ENCODE measurements at places on chromosomes 12 and 14. TPM values are rescaled to one million over a fixed set of nuclear protein-coding genes. Genes with fewer than 3 reads are reported as not detected.

PNMA1 gene
- 15.7 TPM for total RNA-seq

RBP5 gene
- total RNA-seq: 1.4 TPM

TCL1B gene
- total RNA-seq: not detected

OR4Q3 gene
- total RNA-seq: not detected

SERPINA10 gene
- not detected for total RNA-seq

TSPAN8 gene
- 3.7 TPM for total RNA-seq

CLEC2D gene
- 6.0 TPM for total RNA-seq

TPH2 gene
- not detected for total RNA-seq

ESPL1 gene
- 5.6 TPM for total RNA-seq

NOXRED1 gene
- total RNA-seq: 0.10 TPM

ACRBP gene
- total RNA-seq: 0.99 TPM

PLEKHD1 gene
- total RNA-seq: 0.20 TPM

OTUB2 gene
- total RNA-seq: 2.9 TPM

NRXN3 gene
- 2.5 TPM for total RNA-seq

GLIPR1L1 gene
- total RNA-seq: not detected

CBX5 gene
- total RNA-seq: 47.6 TPM

P2RX4 gene
- 9.3 TPM for total RNA-seq

SLC16A7 gene
- 74.5 TPM for total RNA-seq

SYNE3 gene
- total RNA-seq: 13.9 TPM

SYCP3 gene
- total RNA-seq: 0.10 TPM

- DNase-seq: no peak
Observed at GRCh38 chr14:89388853-89389252, 28.2 kb downstream of the FOXN3 start.

GRCh38 chr12:64824130-64824499 is 332 bp upstream of the TBC1D30 start:
- no peak for DNase-seq

DNA sequence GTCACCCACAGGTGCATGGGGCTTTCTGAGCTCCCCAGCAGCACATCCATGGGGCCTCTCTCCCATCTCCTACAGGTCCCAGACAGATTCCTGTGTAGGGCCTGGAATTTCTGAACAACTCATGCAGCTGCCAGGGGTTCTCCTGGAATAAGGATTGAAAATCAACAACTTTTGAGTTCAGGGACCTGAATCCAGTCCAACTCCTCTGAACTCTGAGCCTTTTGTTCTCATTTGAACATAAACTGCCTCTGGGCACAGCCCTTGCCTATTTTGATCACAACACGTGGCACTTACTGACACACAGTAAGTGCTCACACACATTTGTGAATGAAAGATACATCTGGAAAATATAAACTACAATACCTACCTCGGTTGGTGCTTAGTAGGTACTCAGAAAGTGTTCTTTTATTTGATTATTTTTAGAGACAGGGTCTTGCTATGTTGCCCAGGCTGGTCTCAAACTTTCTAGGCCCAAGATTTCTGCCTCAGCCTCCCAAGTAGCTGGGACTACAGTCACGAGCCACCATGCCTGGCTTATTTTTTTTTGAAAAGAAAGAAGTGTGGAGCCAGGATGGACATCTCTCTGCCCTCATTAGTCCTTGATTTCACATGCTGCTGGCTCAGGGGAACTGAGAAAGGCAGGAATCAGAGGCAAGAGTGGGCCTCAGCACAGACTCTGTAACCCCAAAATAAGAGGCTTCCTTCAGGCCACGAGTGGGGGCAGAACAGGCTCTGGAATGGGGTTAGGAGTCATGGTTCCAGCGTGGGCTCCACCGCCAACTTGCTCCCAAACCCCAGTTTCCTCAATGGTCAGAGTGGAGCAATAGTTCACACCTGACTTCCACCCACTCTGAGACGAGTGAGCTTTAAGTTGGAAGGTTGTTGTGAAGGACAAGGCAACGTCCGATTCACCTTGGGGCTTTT is 27.0 kb downstream of the SYNE3 start:
- no peak for DNase-seq

GRCh38 chr12:109523504-109523903 is 46.1 kb downstream of the UBE3B start:
- DNase-seq: no peak

DNA sequence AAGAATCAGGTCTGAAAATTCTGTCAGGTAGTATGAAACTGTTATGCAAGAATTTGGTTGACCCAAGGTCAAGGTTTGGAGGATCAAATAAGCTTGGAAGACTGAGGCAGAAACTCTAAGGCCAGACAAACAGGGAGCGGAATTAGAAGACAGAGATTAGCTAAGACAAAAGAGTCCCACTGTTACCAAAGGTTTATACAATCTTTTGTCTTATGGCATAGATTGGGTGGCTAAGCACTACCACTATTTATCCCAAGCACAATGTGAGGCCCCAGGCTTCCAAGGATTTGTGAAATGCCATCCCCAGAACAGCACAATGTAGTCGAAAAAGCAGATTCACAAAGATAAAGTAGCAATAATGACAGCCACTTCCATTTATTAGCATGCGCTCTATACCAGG is 311.2 kb downstream of the SEC23A start:
- DNase-seq: no peak

DNA sequence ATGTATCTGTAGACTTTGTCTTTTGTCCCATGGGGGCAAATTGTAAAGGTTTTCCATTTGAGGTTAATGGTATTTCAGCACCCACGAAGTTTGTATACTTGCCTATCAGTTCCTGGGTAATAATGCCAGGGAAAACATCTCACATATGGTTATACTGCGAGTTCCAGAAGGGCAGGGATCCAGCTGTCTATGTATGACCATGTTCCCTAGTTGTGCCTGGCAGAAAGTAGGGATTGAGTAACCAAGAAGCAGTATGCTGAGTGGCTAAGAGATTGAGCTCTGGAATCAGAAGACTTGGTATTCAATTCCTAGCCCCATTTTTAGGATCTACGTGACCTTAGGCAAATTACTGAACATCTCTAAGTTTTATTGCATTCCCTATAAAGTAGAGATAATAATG is 173.2 kb upstream of the PWP1 start:
- no peak for DNase-seq

DNA sequence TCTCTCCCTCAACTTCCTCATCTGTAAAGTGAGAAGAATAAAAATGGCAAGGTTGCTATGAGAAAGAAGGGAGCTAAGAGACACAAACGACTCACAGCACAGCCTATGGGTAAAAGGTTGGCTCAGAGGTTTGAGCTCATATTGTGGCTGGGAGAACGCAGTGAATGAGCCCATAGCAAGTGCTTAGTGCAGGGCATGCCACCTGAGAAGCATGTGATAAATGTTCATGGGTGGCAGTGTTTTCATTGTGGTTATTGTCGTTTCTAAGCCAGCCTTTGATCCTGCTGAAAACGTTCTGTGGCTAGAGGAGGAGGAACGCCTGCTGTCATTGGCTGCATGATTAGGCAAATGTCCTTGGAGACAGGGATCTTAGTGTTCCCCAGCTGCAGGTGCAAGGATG is 150.4 kb downstream of the KSR2 start:
- no peak for DNase-seq

DNA sequence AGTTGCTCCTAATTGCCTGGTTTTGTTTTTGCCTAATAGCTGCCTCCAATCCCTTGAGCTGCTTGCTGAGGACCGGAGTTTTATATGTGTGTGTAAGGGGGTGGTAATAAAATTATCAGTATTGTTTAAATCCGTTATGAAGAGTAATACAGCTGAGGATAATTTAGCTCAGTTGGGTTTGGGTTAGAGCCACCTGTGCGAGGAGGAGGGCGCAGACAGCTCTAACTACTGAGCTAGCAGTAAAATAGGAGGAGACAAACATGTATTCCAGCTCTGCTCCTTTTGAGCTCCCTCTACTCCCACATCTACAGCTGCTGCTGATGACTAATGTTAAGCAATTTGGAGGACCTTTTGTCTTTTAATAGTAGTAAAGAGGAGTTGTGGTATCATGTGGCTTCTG is 61.5 kb downstream of the SPATS2 start:
- no peak for DNase-seq

GRCh38 chr12:96053476-96054243 is 18.3 kb upstream of the LTA4H start:
- DNase-seq: no peak

DNA sequence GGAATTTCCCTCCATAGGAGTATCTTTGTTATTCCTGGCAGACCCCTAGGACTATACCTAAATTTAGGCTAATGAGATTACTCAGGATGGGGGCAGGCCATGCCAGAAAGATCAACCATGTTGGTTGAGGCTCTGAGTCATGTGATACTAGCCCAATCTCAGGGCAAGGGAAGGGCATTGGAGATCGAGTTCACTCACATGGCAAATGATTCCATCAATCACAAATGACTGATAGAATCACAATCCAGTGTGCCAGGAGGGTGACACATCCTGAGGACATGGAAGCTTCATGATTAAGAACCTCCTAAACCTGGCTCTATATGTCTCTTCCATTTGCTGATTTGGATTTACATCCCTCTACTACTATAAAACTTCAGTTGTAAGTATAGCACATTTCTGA is 182.3 kb downstream of the NTF3 start:
- DNase-seq: no peak

DNA sequence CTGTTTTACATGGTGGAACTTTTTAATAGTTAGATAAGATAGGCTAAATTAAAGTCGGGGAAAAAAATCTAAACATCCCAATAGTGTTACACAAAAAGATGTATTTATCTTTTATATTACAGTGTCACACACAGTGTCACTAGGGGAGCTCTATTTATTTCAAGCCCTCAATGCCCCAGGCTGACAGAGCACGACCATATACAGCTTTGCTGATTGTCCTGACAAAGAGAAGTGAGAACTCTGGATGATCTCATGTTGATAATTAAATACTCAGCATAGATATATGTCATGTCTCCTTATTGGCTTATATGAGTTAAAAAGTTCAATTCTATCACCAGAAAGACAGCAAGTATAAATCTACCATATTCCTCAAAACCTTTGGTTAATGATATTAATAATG is 594.3 kb downstream of the LRFN5 start:
- no peak for DNase-seq

GRCh38 chr14:23025151-23025814 is 9.4 kb downstream of the PSMB5 start:
- no peak for DNase-seq

GRCh38 chr14:75484711-75485429 is 37.4 kb upstream of the BATF start:
- DNase-seq: no peak

- no peak for DNase-seq
Observed at GRCh38 chr14:74988131-74988530, 14.6 kb upstream of the EIF2B2 start.

GRCh38 chr14:44081146-44081545 is 425.9 kb downstream of the FSCB start:
- no peak for DNase-seq

GRCh38 chr14:77561881-77562280 is 54.6 kb downstream of the SPTLC2 start:
- DNase-seq: no peak

DNA sequence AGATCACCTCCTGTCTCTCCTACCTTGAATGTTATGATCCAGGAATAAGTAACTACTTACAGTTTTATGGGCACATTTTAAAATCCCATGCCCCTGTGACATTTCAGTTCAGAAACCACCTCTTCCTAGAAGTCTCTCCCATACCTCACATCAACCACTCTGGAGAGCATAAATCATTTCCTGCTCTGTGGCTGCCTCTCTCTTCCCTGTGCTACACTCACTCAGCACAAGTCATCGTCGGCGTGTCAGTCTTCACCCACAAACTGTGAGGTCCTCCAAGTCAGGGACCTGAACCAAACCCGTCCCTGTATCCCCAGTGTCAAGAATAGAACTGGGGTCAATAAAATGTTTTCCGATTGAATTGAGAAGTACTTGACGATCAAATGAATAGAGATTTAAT is 863.3 kb downstream of the BCL11B start:
- DNase-seq: no peak

GRCh38 chr12:54415221-54415929 is 3.7 kb downstream of the ITGA5 start:
- no peak for DNase-seq

DNA sequence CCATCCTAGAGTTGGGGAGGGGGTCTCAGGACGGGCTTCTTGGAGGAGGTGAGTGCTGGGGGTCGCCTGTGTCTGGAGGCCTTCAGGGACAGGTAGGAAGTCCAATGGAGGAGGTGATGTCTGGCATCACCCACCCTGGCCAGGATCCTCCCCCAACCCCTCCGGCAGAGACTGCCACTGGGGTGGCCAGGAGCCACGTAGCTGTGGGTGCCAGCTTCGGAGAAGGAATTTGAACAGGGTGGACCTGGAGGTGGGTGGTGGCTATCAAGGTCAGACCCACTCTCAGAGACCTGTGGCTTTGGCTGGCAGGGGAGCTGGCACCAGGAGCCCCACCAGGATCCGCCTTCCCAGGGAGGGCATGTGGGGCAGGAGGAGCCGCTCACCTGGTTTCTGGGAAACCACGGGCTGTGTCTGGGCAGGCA is 9.1 kb downstream of the CEP170B start:
- no peak for DNase-seq

DNA sequence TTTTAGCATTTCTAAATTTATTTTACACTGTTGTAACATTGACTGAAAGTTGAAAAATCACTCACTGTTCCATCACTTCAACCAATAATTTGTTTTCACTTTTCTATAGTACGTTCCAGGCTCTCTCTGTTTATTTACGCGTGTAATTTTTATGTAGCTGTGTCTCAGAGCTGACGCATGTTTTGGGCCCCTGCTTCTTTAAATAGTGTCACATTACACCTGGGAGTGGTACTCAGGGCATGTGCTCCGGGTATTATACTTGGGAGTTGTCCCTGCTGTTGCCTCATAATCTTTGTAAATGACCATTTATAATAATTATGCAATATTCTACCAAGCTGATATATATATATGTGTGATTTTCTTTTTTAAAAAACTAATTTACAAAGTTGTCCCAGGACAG is 132.8 kb upstream of the CPM start:
- DNase-seq: no peak

- DNase-seq: no peak
Observed at GRCh38 chr12:110001596-110001995, 2.4 kb downstream of the ANKRD13A start.

- DNase-seq: peak; percentile 11
Observed at GRCh38 chr14:51846631-51847488, 13.6 kb upstream of the GNG2 start.

- DNase-seq: no peak
Observed at GRCh38 chr12:111841236-111841749, 735 bp upstream of the MAPKAPK5 start.

GRCh38 chr12:109440851-109441490 is 36.1 kb downstream of the KCTD10 start:
- no peak for DNase-seq

GRCh38 chr12:107571492-107571891 is 114.1 kb upstream of the PWP1 start:
- DNase-seq: no peak

All from skin of body (tissue), 3 donors.